ENCODE measurements at places on chromosomes 1 and 21.

- no peak for ATAC-seq
These were observed 372.2 kb downstream of the MRPL39 start for GRCh38 chr21:25234857-25235801.

GRCh38 chr21:45207839-45208626, 79.7 kb downstream of the POFUT2 start:
- no peak for ATAC-seq

- no peak for ATAC-seq
These were observed 10.8 kb upstream of the UBXN10 start for GRCh38 chr1:20174937-20175666.

GRCh38 chr1:25580927-25581326, 35.7 kb upstream of the MAN1C1 start:
- ATAC-seq: no peak

DNA sequence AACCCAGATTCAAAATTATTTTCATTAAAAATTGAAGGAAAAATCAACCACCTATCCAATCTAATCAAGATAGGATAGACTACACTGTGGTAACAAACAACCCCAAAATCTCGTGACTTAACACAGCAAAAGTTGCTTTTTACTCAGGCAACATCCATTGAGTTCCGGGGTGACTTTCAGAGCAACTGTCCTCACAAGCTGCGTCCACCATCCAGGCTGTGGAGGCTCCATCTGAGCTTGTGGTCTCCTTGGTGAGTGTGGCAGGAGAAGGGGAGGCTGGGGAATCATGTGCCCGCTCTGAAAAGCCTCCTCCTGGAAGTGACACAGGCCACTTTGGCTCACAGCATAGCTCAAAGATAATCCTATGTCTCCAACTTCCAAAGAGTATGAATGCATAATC, 52.4 kb downstream of the CD2 start:
- no peak for ATAC-seq

GRCh38 chr21:25409978-25410377, 197.3 kb downstream of the MRPL39 start:
- no peak for ATAC-seq

All from gastroesophageal sphincter (tissue), 4 donors.